ENCODE measurements at places on chromosomes 11 and 22. TPM values are rescaled to one million over a fixed set of nuclear protein-coding genes. Genes with fewer than 3 reads are reported as not detected.

The GRAMD1B gene
- total RNA-seq = 1.7 TPM

The TMEM25 gene
- total RNA-seq = 3.8 TPM

The MYH9 gene
- 719 TPM for total RNA-seq

The OR5B21 gene
- not detected for total RNA-seq

The OR5T2 gene
- not detected for total RNA-seq

The BTBD18 gene
- total RNA-seq = not detected

The AMOTL1 gene
- 13.9 TPM for total RNA-seq

GRCh38 chr11:44989831-44990566 lies 39.3 kb upstream of the TP53I11 start:
- DNase-seq = no peak

DNA sequence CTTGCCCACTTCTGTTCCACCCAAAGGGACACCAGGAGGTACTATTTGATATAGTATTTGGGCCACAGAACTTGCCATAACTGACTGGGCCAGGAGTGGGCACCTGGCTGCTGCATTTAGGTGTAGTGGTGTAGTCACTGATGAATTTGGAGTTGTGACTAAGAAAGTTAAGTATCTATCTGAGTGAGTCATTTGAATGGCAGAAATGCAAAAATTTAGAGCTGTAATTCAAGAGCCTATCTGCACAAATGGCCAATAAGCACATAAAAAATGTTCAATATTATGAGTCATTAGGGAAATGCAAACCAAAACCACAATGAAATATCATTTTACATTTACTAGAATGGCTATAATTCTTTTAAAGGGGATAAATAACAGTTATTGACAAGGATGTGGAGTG lies 14.7 kb downstream of the GLYATL2 start:
- DNase-seq = no peak

GRCh38 chr22:40071720-40072119 lies 77.0 kb downstream of the FAM83F start:
- DNase-seq = no peak

- DNase-seq = peak; percentile 45
Observed at GRCh38 chr11:65927904-65928397, 8.7 kb downstream of the DRAP1 start.

GRCh38 chr11:115238086-115238485 lies 266.1 kb downstream of the CADM1 start:
- DNase-seq = no peak

- no peak for DNase-seq
Observed at GRCh38 chr11:110023711-110024110, 69.5 kb upstream of the ZC3H12C start.

- no peak for DNase-seq
Observed at GRCh38 chr11:110294509-110294908, 1.9 kb downstream of the RDX start.
